ENCODE measurements at places on chromosomes 3 and 15. TPM values are rescaled to one million over a fixed set of nuclear protein-coding genes. Genes with fewer than 3 reads are reported as not detected.

The GABRR3 gene
- total RNA-seq: not detected

The SLC24A5 gene
- not detected for total RNA-seq

The ATP13A4 gene
- total RNA-seq: 0.32 TPM

The LYZL4 gene
- not detected for total RNA-seq

The GASK1A gene
- 10.3 TPM for total RNA-seq

The SI gene
- not detected for total RNA-seq

The ROPN1 gene
- total RNA-seq: not detected

The P2RY14 gene
- total RNA-seq: not detected

- no peaks in the 10 kb centered on the region for H3K27me3 ChIP-seq
- H3K4me3 ChIP-seq: no peak overlapping the region
- H3K4me1 ChIP-seq: peaks cover 19% of the 10 kb centered on the region
- peak; percentile 46 for DNase-seq
These were observed 14.2 kb downstream of the SV2B start for GRCh38 chr15:91114301-91114700.

GRCh38 chr3:191282251-191283185 is 46.7 kb upstream of the CCDC50 start:
- H3K4me1 ChIP-seq: no peaks in the 10 kb centered on the region
- no peak for DNase-seq
- no peak overlapping the region for H3K4me3 ChIP-seq
- no peak overlapping the region for H3K27ac ChIP-seq

GRCh38 chr15:66744610-66745279 is 42.7 kb downstream of the SMAD6 start:
- H3K36me3 ChIP-seq: no peaks in the 10 kb centered on the region
- H3K27me3 ChIP-seq: no peaks in the 10 kb centered on the region
- no peak for DNase-seq
- H3K4me1 ChIP-seq: peaks cover 39% of the 10 kb centered on the region
- no peak overlapping the region for H3K27ac ChIP-seq

GRCh38 chr3:114706591-114707232 is 412.9 kb downstream of the TIGIT start:
- H3K4me1 ChIP-seq: peaks cover 6% of the 10 kb centered on the region
- H3K27ac ChIP-seq: no peak overlapping the region
- H3K36me3 ChIP-seq: no peaks in the 10 kb centered on the region

DNA sequence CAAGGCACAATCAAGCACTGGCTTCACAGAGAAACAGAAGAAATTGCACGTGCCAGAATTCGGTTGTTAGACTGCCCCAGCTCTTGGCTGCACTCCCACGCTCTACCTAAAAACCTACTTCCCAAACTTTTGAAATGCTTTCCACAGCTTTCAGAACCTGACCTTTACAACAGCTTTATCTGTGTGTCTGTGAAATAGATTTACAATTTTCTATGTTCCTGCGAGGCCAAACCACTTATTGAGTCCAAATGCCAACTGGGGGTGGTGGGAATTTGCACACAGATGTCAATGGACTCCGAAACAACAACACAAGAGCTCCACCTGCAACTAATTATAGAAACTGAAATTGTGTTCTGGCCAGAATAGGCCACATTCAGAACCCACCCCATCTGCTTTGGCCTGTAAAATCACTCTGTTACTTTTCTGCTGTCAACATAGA is 44.6 kb downstream of the ERC2 start:
- H3K4me3 ChIP-seq: no peak overlapping the region
- DNase-seq: no peak
- H3K36me3 ChIP-seq: no peaks in the 10 kb centered on the region
- H3K27me3 ChIP-seq: no peaks in the 10 kb centered on the region
- no peak overlapping the region for H3K27ac ChIP-seq
- peaks cover 8% of the 10 kb centered on the region for H3K4me1 ChIP-seq

DNA sequence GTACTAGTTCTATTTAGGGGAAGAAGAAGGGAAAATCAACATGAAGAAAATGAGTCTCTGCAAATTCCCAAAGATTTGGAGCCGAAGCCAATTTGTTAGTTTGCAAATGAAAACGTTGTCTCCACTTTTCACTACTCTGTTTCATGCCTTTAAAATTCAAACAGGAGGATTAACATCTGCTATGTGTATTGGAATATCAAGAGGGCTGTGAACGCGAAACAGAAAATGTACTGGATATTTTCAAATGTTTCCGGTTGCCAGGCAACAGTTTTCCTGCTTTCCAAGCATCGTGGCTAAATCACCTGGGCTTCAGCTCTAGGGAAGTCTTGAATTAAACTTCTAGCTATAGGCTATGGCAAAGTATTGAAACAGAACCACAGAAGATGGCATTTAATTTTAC is 172.8 kb downstream of the KCNMB2 start:
- no peaks in the 10 kb centered on the region for H3K4me1 ChIP-seq
- no peak for DNase-seq
- H3K27ac ChIP-seq: no peak overlapping the region
- no peak overlapping the region for H3K4me3 ChIP-seq
- no peaks in the 10 kb centered on the region for H3K36me3 ChIP-seq

- no peaks in the 10 kb centered on the region for H3K4me1 ChIP-seq
- H3K27me3 ChIP-seq: no peaks in the 10 kb centered on the region
- no peak for DNase-seq
- no peak overlapping the region for H3K27ac ChIP-seq
These were observed 442.6 kb upstream of the THRB start for GRCh38 chr3:24937228-24937627.

DNA sequence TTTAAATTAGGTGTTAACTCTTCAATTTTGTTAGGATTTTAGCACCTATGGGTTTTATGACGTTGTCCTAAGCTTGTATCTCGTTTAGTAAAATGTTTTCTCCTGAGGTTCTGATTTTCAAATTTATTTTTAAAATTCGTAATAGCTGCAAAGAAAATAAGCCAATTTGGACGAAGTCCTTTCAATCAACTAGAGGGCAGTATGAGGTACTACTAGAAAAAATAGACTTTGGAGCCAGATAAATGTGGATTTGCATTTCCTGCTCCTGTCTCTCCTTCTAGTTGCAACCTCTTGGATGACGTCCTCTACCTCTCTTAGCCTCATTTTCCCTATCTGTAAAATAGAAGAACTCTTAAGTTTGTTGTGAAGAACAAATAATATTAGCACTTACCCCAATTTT is 81.1 kb downstream of the SLTM start:
- DNase-seq: no peak

- no peaks in the 10 kb centered on the region for H3K27me3 ChIP-seq
- peaks cover 28% of the 10 kb centered on the region for H3K4me1 ChIP-seq
- peak; percentile 19 for DNase-seq
- peak overlapping the region; percentile 11 for H3K27ac ChIP-seq
- no peak overlapping the region for H3K4me3 ChIP-seq
These were observed 497.0 kb upstream of the CCDC54 start for GRCh38 chr3:106880206-106880605.

GRCh38 chr3:27637346-27637995 is 84.7 kb downstream of the EOMES start:
- DNase-seq: peak; percentile 54
- peaks cover 4% of the 10 kb centered on the region for H3K4me1 ChIP-seq
- no peak overlapping the region for H3K4me3 ChIP-seq
- H3K27ac ChIP-seq: no peak overlapping the region

DNA sequence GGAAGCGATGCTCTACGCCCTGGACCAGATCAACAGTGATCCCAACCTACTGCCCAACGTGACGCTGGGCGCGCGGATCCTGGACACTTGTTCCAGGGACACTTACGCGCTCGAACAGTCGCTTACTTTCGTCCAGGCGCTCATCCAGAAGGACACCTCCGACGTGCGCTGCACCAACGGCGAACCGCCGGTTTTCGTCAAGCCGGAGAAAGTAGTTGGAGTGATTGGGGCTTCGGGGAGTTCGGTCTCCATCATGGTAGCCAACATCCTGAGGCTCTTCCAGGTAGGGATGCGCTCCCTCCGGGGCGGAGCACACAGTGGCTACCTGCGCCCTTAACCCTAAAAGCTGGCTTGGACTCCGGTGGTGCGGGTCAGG is 698 bp downstream of the GRM7 start:
- peaks cover 14% of the 10 kb centered on the region for H3K4me1 ChIP-seq
- no peaks in the 10 kb centered on the region for H3K36me3 ChIP-seq
- peak overlapping the region; percentile 65 for H3K4me3 ChIP-seq
- peak; percentile 44 for DNase-seq
- H3K27ac ChIP-seq: no peak overlapping the region

DNA sequence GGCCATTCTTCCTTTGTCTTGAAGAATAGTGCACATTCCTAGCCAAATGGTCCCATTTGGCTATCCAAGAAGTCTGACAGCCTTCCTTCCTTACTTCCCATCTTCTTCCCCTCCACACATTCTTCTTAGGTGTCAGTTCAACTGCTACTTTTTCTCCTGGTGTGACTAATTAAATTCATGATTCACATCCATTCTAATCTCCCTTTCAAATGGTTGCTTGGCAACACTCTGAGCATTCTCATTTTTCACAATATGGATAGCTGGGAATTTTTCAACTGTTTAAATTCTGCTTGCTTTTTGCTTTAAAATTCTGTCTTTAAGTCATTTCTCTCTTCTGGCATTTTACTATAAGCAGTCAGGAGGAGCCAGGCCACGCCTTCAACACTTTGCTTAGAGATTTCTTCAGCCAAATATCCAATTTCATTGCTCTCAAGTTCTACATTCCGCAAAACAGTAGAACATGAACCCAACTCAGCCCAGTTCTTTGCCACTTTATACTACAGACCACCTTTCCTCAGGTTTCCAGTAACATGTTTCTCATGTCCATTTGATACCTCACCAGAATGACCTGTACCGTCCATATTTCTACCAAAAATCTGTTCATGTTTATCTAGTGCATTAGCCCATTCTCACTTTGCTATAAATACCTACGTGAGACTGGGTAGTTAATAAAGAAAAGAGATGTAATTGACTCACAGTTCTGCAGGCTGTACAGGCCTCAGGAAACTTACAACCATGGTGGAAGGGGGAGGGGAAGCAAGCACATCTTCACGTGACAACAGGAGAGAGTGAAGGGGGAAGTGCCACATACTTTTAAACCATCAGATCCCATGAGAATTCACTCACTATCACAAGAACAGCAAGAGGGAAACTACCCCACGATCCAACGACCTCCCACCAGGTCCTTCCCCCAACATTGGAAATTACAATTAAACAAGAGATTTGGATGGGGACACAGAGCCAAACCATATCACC is 31.9 kb upstream of the MCF2L2 start:
- DNase-seq: no peak
- H3K27me3 ChIP-seq: no peaks in the 10 kb centered on the region
- H3K36me3 ChIP-seq: no peaks in the 10 kb centered on the region
- H3K27ac ChIP-seq: no peak overlapping the region

GRCh38 chr3:45992133-45992729 is 3.4 kb downstream of the FYCO1 start:
- H3K27ac ChIP-seq: no peak overlapping the region
- H3K27me3 ChIP-seq: peaks cover 11% of the 10 kb centered on the region
- H3K36me3 ChIP-seq: no peaks in the 10 kb centered on the region
- H3K4me3 ChIP-seq: no peak overlapping the region
- H3K4me1 ChIP-seq: peaks cover 11% of the 10 kb centered on the region
- no peak for DNase-seq

GRCh38 chr15:91530956-91531582 is 322.4 kb upstream of the SLCO3A1 start:
- no peak overlapping the region for H3K27ac ChIP-seq
- no peaks in the 10 kb centered on the region for H3K27me3 ChIP-seq
- no peak overlapping the region for H3K4me3 ChIP-seq
- no peaks in the 10 kb centered on the region for H3K36me3 ChIP-seq
- H3K4me1 ChIP-seq: no peaks in the 10 kb centered on the region
- no peak for DNase-seq

DNA sequence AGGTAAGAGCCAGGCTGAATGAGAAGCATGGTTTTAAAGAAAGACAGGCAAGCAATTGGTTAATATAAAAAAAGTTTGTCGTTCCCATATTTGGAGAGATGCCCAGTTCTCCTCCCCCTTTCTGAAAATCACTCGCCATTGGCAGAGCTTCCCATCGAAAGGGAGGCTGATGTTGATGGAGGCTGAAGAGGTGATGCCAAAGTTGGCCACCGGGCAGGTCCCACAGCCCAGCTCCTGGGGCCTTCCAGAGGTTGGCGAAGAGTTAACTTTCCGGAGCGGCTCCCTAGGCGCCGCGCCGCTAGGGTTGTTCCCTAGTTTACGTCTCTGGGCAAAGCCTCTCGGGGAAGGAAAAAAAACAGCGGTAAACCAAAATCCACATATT is 793 bp downstream of the PCOLCE2 start:
- DNase-seq: no peak
- H3K4me1 ChIP-seq: peaks cover 5% of the 10 kb centered on the region
- H3K27ac ChIP-seq: no peak overlapping the region
- H3K4me3 ChIP-seq: peak overlapping the region; percentile 62
- H3K27me3 ChIP-seq: peaks cover 14% of the 10 kb centered on the region
- H3K36me3 ChIP-seq: no peaks in the 10 kb centered on the region

DNA sequence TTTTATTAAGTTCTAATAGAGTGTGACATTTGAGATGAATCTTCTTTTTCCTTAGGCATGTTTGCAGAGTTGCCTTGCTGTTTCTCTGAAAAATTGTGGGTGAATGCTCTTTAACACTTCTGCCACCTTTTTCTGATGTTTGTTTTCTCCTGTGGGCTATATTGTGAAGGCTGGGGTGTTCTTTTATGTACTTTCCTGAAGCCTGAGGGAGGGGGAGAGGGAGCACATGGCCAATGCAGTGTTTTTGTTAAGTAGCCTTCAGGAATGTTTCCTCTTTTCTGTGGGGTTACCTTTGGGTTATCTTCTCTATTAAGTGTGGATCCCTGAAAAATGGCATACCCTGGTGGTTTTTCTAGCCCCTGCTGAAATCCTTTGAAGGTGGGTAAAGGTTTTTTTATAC is 50.2 kb downstream of the CMC1 start:
- no peak overlapping the region for H3K4me3 ChIP-seq
- peak; percentile 26 for DNase-seq

DNA sequence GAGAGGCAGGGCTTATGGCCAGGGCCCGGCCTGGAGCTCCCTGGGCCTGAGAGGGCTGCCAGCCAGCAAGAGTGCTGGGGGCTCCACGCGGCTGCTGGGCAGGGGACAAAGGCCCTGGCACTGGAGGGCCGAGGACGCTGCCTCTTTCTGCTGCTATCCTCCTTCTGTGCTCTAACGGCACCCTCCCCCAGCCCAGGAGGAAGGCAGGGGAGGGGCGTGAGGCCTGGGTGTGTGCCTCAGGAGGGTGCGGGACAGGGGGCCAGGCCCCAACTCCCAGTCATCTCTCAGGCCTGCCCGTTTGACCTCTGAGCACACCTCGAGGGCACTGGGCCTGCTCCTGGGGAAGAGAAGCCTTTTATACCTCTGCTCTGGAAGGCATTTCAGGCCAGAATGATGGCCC is 115.5 kb downstream of the ADCY5 start:
- no peak for DNase-seq
- H3K36me3 ChIP-seq: no peaks in the 10 kb centered on the region
- H3K27me3 ChIP-seq: no peaks in the 10 kb centered on the region

- DNase-seq: peak; percentile 67
- peaks cover 5% of the 10 kb centered on the region for H3K36me3 ChIP-seq
- H3K4me1 ChIP-seq: peaks cover 31% of the 10 kb centered on the region
These were observed 93.1 kb downstream of the LRIG1 start for GRCh38 chr3:66407611-66408218.
